ENCODE measurements at places on chromosomes 4 and X.

GRCh38 chr4:38310446-38311043 lies 350.3 kb downstream of the PTTG2 start:
- DNase-seq: peak; percentile 73

DNA sequence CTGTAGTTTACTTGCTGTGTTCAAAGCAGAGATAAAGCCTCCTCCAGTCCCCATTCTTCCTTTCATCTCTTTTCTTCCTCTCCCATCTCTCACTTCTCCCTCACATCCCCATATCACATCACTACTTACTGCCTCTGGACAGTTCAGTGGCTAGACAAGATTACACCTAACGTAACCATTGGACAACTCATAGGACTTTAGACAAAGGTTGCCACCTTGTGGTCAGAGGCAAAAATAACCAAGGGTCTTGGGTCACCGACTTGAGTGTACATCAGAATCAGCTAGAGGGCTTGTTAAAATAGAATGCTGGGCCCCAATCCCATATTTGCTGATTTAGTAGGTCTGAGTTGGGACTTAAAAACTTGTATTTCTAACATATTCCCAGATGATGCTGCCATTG lies 109.3 kb upstream of the DGKK start:
- DNase-seq: peak; percentile 7

DNA sequence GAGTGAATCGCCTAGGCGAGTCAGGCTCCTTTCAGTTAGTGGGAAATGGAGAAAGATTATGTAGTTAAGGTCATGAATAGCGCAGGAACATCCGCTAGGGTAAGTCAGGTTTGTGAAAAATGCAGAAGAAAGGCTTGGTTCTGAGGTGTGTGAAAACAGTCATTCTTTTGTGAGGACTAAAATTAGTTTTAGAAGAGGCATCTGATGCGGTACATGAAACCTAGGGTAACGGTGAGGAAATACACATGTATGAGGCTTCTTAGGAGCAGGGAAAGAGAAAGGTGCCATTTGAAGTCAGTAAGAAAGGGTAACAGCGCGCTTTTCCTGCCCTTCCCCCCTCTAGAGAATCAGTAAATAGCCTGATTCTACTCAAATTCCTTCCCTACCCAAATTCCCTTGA lies 570 bp upstream of the RNF128 start:
- no peak for DNase-seq

GRCh38 chrX:50941638-50942037 lies 31.1 kb downstream of the BMP15 start:
- no peak for DNase-seq

DNA sequence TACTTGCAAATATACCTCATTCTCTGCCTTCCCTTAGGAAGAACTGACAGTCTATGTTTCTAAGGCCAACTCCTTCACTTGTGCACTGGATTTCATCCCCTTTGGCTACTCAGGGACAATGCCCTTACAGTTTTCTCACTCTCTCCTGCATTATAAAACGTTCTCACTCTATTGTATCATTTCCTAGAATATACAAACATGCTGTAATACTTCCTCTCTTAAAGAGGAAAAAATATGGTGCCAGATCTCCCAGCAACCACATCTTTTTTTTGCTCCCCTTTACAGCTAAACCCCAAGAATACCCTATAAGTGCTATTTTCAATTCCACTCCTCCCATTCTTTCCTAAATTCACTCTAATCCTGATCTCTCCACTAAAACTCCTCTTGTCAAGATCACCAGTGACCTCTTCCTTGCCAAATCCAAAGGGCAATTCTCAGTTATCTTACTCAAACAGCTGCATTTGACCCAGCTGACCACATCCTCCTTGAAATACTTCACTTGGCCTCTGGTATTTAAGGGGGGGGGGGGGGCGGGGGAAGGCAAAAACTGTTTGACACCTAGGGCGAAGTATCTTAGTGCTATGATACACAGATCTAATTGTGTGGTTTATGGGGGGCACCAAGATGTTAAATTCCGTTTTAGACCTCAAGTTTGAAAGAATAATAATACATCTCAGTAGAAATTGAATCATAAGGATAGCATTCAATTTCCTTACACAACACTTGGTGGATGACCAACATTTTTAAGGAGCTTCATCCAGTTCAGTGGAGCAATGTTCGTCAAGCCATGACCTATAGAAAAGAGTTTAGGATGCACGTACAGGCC lies 1.6 kb downstream of the RCHY1 start:
- no peak for DNase-seq

GRCh38 chr4:75786938-75787337 lies 62.6 kb downstream of the USO1 start:
- DNase-seq: no peak

- DNase-seq: no peak
These were observed 118.2 kb upstream of the STX18 start for GRCh38 chr4:4659871-4660651.

DNA sequence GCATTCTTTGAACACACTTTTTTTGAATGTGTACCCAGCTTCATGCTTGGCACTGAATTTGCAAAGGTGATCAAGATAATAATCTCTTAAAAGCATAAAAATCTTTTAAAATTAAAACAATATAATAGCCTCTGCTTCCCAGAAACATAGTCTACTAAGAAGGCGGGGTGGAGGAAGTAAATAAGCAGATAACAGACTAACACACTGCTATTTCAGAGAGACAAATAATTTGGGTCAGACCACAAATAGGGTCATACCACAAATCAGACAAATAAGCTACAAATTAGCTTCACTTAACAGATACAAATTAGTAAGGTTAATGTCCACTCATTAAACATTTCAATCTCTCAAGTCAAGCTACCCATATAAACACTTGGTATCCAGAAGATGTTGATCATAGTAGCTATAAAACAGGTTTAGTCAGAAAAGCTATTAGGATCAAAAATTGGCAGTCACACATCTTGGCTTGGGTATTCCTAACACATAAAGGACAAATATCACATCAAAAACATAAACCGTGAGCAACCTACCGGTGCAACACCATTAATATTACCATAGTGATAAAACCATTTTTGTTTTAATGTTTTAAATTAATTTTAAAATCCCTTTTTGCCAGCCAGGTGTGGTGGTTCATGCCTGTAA lies 47.3 kb downstream of the PPP3CA start:
- DNase-seq: no peak

GRCh38 chrX:136863826-136864225 lies 16.7 kb downstream of the RBMX start:
- no peak for DNase-seq

DNA sequence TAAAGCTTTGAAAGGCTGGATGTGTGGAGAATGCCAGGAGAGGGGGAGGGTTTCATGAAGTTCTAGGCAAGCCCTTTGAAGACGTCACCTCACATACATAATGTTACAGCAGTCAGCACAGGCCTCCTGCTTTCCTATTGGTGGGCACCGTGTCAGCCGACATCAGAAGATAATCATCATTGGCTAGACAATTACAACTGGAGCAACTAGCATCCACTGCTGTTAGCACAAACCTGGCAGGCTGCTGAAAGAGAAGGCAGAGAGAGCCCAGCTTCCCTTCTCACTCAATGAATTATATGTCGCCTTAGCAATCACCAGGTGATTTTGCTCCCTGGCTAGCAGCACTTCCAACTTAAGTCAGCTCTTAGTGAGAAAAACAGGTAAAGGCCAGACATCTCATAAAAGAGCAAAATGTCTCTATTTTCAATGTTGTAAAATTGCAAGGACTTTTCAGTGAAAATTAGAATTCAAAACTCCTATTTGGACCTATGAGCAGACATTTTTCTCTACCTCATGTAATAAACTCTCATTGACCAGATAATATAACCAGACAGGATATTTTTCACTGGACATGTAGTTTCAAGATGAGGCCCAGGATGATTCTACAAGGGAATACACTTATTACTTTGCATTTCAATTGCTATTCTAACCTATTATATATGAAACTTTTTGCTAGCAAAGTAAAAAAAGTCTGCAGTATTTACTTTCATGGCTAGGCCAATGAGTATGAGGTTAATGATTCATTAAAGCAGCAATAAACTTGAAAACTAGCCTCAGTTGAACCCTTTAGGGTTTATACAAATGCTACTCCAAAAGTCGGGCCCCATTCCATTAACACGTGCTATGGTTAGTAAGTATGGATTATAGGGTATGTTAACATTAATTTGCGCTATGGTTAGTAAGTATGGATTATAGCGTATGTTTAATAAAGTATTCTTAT lies 4.3 kb downstream of the ELOVL6 start:
- DNase-seq: peak; percentile 69

DNA sequence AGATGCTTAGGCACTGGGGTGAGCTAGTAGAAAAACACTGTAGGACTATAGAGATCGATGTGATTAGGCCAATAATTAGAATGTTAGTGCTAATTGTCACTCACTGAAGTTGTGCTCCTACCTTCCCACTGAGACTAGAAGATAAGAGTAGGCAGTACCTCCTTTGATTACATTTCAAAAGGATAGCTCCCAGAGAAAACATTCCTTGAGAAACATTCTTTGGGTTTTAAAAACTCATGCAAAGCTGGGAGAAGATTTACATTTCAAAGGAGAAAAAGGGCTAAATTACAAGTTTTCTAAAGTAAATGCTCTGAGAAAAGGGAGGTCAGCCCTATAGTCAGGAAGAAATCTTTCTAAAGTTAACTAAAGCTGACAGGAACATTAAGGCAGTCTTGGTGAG lies 860.3 kb upstream of the NDST4 start:
- no peak for DNase-seq
